Stimulated activated CD8-positive, alpha-beta memory T cell treated with anti-CD3 and anti-CD28 coated beads, Interleukin-4, amount 100 ng/mL, for 4 hours (primary cell): ENCODE measurements at places on chromosomes 1 and 21.

DNA sequence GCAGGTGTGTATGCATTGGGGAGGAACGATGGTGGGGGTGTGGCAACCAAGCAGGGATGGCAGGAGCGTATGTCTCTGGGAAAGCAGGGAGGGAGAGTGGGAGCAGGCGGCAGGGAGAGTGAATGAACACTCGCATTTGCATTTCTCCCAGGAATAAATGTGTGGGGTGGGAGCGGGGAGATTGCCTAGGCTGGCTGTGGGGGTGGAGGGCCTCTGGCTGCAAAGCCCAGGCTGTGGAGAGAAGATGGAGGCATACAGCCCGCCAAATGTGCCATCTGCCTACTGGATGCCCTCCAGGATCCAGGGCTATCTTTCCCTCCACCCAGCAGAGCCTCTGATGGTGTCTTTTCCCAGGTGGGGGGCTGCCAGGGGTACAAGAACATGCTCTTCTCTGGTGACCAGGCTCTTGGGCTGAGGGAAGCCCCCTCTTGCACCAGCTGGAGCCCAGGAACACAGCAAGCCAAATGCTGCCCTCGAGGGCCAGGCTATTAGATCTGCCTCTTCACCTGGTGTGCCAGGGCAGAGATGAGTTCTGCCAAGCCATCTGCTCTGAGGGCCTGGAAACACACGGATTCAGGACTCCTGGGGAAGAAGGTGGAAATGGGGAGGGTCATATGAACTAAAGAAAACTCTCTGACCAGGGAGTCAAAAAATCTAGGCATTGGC is 1.7 kb upstream of the OPTC start:
- no peak for DNase-seq

GRCh38 chr1:197388801-197389200 is 120.7 kb downstream of the CRB1 start:
- DNase-seq = no peak

DNA sequence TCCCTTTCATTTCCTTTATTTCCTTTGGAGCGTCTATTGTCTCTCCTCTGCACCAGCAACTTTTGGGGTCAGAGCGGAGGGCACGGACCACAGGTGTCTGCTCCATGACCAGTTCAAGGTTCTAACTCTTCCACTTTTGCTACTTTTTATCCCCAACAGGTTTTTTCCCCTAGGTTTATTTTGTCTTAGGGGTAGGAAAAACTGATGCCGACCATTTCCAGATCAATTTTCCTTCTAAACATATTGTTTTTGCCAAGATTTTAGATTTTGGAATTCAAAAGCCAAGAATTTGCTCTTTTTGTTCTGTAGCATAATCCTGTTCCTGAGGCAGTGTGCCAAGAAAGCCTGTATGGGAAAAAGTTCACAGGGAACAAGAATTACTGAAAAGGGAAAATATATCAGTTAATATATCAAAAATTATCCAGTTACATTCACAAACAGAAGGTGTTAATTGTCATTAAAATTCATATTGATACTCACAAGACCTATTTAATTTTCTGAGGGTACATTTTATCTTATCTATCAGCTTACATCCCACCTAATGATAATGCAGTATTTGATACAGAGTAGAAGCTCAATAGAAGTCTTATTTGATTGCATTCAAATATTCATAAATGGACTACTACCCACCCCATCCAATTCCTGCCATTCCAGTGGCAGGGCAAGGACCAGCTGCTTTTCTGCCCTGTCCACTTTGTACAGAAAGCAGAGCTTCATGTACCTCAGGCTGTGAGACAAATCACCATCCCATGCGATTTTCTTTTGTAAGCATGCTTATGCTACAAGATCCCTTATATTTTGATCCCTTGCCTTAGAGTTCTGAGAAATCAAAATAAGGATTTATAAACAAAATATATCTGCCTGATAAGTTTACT is 31.2 kb downstream of the TSEN15 start:
- DNase-seq = no peak

DNA sequence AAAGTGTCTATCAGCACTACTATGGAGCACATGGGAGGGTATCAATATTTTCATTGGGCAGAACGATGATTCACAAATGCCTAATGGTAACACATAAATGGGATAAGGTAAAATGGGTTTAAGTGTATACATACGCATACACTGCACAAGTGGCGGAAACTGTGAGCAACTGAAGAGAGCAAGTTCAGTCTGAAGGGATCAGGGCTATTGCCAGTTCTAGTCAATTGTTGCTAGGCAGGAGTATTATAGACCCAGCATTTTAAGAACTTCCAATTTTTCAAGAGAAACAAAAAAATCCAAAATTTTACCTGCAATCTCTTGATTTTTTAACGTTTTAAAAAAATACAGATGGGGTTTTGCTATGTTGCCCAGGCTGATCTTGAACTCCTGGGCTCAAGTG is 23.1 kb downstream of the FOXJ3 start:
- DNase-seq = no peak

DNA sequence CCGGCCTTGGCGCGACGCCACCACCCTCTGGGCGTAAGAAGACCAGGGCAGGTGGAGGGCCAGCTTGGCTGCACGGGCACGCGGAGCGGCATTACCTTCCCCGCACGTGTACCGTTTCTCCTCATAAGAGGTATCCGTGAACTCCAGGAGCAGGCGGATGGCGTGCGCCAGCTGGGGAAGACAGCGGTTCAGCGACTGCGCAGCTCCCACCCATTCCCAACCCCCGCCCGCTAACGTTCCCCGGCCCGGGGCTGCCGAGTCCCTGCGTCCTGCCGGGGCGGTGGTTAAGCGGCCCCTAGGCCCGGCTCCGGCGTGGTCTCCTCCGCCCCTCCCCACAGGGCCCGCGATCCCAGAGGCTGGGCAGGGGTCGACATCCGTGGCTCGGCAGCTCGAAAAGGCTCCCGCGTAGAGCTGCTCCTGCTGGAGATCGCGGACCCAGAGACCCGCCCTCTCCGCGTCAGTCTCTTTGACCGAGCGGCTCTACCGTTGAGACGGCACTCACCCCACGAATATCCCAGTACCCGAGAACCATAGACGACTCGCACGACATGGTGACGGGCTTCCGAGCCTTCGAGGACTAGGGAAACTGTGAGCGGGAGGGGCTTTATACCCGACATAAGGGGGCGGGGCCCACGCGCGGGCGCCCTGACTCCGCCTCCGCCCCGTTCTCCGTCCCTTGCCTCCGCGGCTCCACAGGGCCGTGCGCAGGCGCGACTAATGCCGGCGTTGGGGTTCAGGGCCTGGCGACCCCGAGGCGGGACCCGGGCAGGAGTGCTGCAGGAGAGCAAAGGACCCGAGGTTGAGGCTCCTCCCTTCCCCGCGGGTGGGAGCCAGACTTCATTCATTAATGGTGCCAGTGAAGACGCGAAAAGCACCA is 862 bp downstream of the GSTM3 start:
- DNase-seq = peak; percentile 73

GRCh38 chr21:35014302-35015041 is 34.6 kb downstream of the RUNX1 start:
- DNase-seq = no peak

GRCh38 chr1:39788426-39788757 is 273 bp downstream of the BMP8B start:
- no peak for DNase-seq

DNA sequence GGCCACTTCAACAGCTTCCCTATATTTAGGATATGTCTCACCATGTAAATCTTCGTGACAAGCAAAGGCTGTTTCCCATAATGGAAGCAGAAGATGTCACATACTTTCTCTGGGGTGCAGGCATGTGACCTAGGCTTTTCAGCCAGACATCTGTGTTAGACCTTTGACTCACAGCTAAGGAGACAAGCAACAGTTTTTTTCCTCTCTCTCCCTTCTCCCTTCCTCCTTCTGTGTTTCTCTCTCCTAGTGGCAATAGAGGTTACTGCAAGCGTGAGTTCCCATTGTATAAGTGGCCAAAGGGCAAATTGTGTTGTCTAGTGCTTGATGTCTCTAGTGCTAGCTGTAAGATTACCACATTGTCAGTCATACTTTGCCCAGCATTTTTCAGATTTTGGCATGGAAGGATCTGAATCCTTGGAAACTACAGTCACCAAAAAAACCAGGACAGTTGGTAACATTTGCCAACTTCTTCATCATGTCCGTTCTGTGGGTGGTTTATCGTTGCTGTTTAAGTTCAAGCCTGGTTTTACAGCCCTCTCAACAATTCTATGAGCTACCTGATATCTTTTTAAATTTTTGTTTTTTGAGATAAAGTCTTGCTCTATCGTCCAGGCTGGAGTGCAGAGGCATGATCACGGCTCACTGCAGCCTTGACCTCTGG is 44.4 kb upstream of the RABGAP1L start:
- no peak for DNase-seq

DNA sequence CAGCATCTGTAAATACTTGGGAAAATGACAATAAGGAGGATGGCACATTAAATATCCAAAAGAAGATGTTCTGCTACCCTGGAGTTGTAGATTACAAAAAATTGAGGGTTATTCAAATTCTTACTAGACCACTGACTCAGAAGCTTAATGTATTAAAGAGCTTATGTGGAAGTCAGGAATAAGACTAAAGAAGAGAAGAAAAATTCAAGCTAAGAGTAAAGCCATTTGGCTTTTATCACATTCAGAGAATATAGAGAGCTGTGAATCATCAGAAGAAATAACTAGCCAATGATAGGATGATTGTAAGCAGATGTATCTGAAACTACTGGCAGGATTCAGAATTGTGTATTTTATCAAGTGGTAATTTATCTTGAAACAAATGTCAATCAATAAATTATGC is 237.0 kb downstream of the TBX15 start:
- DNase-seq = no peak

DNA sequence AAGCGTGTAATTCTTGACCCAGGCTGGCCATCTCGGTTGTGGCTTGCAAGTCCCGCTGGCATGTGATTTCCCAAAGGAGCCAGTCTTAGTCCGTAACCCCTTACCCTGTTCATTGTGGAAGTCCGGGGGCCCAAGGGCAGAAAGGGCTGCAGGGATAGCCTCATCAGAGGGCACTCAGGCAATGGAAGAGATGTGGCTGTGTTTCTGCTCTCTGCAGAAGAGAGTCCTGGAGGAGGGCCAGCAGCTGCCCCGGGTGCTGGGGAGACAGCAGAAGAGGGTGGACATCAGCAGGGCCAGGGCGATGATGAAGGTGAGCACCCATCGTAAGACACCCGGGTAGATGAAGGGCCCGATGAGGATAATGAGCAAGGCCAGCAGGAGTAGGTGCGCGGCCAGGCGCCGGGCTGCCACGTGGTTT is 830 bp downstream of the RNF186 start:
- no peak for DNase-seq
